ENCODE measurements at places on chromosomes 13 and 19.

DNA sequence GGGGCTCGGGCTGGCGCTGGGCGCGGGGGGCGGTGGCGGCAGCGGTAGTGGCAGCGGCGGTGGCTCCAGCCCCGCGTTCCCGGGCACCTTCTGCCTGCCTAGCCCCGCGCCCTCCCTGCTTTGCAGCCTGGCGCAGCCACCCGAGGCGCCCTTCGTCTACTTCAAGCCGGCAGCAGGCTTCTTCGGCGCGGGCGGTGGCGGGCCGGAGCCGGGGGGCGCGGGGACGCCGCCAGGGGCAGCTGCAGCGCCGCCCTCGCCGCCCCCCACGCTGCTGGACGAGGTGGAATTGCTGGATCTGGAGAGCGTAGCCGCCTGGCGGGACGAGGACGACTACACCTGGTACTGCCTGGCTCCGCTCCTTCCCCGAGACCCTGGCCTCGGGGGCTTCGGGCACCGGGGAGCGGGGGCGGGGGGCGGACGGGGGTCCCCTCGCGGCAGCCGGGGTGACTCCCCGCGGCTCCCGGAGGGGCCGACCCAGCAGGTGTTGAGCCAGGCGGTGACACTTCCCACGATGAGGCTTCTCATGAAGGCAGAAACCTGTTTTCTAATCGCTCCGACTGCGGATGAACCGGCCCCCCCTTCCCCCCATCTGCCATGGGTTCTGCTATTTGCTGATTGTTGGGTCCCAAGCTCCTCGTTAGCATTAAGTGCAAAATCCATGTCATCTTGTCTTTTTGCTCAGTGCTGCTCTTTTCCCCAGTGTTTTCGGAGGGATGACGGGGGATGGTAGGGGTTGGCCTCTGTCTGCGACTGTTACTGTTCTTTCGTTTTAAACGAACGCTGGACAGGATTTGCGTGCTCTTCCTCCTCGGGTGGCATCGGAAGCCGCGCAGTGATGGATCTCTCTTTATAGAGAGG, 943 bp downstream of the SLAIN1 start:
- peak; percentile 3 for DNase-seq

GRCh38 chr13:30312904-30313303, 5.6 kb upstream of the KATNAL1 start:
- no peak for DNase-seq

- DNase-seq: no peak
These were observed 386.6 kb downstream of the KCNRG start for GRCh38 chr13:50401721-50402465.

GRCh38 chr13:30681843-30682242, 53.5 kb upstream of the ALOX5AP start:
- DNase-seq: no peak

DNA sequence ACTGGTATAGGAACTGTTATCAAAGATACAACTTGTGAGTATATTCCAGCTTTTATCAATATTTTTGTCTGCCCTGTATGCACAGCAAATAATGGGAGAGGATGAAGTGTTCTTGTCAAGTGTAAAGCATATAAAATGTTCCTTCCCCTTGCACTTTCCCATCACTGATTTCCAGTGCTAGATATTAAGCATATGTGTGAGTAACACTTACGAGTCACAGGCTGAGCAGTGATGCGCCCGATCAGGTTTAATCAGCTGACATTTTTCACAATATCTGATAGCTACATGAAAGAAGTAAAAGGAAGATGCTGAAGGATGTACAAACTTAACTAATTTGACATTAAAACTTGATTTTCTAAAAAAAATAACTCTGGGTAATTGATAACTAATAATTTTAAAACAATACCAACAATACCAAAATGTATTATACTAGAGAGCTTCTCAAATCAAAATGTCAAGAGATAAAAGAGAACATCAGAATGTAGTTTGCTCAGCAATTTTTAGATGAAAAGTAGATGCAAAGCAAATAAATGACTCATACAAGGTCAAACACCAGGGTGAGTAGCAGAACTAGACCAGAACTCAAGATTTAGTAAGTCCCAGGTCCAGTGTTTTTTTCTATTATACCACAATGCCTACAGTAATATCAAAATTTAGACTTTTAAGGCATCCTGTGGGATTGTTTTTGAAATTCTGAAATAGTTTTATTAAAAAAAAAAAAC, 56.4 kb downstream of the ZDHHC20 start:
- no peak for DNase-seq

GRCh38 chr19:46892252-46893179, 31.7 kb downstream of the ARHGAP35 start:
- DNase-seq: no peak

DNA sequence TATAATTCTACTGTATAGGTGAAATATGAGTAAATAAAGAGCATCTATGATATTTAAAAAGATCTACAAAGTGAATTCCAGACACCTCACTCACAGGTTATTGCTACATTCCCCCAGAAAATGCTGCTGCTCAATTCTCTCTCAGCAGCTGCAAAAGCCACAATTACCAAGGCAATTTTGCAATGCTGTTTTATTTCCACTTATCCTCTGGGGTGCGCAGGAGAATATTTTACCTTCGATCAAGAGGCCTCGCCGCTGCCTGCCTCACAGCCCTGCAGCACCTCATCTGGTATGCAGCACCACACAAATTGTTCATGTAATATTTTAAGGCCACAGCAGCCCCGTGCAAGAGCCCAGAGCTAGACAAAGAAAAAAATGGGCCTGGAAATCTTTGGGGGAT, 333.2 kb downstream of the DNAJC15 start:
- DNase-seq: no peak

DNA sequence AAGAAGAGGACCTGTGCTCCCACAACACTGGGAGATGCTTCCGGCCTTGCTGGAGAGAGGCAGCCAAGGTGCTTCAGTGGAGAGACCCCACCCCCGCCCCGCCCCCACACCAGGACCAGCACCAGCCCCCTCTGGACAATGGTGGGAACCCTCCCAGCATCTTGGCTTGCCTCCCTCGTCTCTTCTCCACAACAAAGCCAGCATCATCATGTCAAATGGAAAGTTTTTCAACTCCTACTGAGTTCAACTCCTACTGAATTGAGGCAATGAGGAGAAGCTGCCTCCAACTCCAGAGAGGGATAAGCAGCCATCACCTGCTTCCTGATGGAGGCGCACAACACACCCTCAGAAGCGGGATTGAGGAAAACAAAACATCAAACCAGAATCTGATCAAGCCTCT, 12.8 kb downstream of the DEDD2 start:
- DNase-seq: no peak

DNA sequence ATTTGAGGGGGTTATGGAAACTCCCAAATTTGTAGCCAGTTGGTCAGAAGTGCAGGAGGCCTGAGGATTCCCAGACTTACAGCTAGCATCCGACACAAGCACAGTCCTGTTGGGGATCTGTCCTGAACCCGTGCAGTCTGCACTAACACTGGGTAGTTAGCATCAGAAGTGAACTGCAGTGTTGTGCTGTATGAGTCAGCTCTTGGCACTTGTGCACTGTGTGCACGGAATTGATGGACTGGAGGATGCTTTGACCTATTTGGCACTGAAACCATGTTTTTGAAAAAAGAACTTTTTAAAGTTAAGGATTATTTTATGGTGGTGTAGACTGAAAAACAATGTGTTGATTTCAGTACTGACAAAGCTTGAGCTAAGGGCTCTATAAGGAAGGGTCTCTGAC, 279.0 kb downstream of the NHLRC3 start:
- DNase-seq: no peak

- DNase-seq: no peak
These were observed 31.0 kb upstream of the MIER2 start for GRCh38 chr19:375395-376110.

GRCh38 chr19:47270408-47270807, 4.3 kb upstream of the INAFM1 start:
- no peak for DNase-seq

- no peak for DNase-seq
These were observed 1.0 kb downstream of the IRF2BP1 start for GRCh38 chr19:45884682-45885555.

- DNase-seq: no peak
These were observed 14.7 kb upstream of the SPART start for GRCh38 chr13:36360903-36361302.

- no peak for DNase-seq
These were observed 14.6 kb downstream of the FRY start for GRCh38 chr13:32045982-32046785.

DNA sequence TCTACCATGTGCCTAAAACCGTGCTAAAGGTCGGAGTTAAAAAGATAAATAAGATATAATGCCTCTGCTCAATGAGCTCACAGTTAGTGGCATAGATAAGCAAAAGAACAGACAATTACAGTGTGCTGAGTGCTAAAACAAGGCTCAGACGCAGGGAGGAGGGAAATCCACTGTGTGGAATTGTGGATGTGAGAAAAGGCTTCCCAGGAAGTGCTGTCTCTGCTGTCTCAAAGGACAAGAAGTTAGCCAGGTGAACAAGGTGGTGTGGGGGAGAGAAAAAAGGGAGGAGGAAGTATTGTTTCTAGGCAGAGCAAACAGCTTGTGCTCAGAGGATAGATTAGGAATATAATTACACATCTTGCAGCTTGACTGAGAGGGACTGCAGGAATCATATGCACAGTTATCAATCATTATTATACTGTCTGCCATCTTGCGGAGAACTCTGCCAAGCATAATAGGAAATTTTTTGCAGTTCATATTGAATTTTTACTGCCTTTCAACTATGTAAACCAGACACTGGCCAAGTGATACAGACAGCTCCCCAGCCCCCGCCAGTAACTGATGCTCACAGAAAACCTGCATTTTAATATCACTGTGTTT, 9.3 kb downstream of the C13orf42 start:
- no peak for DNase-seq

- DNase-seq: no peak
These were observed 329.3 kb downstream of the SPRY2 start for GRCh38 chr13:80011448-80012212.

- DNase-seq: no peak
These were observed 355.2 kb downstream of the KCNRG start for GRCh38 chr13:50370303-50370950.

DNA sequence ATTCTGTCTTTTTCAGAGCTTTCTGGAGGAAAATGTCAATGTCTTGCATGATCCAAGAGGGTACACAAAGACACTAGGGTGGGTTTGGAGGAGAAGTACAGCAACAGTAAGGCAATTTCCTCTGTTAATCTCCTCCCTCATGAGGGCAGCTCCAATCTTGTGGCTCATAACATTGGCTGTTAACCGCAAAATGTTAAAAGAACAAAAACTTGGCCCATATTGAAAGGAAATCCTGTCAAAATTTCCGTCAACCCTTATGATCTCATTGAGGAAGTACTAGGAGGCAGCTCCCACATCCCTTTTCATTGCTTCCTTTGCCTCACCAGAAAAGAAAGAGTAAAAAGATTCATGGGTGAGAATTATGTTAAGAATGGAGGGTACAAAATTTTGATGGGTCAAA, 11.6 kb downstream of the OXGR1 start:
- DNase-seq: no peak

DNA sequence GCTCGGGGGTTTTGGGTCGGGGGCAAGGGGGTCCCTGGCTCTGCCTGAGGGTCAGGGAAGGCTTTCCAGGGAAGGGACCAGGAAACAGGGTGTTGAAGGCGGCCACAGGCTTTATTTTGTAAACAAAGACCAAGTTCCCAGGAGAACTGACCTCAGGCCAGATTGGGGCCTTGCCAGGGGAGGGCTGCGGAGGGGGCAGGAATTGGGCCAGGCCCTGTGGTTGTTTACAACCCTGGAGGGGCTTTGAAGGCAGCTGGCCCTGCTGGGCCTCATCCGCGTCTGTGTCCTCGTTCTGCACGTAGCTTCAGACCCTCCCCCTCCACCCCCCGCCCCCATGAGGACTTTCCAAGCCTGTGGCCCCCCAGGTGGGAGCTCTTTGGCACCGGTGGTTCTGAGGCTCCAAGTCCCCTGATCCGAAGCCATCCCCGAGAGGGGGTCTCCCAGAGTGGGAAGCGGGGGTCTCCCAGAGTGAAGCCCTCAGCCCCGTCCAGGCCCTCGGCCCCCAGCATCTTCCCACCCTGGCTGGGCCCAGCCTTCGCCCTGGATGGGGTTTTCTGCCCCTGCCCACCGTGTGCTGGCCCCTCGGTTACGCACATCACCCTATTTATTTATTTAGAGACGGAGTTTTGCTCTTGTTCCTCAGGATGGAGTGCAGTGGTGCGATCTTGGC, 13.5 kb upstream of the BSG start:
- no peak for DNase-seq

DNA sequence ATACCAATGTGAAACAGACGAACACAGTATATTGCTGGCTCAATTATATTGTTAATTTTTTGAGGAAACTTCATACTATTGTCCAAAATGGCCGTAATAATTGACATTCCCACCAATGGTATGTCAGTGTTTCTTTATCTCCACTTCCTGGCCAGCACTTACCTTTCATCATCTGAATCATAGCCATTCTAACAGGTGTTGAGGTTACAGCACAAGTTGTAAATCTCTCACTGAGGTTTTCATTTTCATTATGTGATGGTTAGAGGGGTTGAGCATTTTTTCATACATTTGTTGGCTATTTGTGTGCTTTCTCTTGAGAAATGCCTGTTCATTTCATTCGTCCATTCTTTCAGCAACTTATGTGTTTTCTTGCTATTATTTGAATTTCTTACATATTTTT, 824.0 kb downstream of the UQCRFS1 start:
- no peak for DNase-seq

DNA sequence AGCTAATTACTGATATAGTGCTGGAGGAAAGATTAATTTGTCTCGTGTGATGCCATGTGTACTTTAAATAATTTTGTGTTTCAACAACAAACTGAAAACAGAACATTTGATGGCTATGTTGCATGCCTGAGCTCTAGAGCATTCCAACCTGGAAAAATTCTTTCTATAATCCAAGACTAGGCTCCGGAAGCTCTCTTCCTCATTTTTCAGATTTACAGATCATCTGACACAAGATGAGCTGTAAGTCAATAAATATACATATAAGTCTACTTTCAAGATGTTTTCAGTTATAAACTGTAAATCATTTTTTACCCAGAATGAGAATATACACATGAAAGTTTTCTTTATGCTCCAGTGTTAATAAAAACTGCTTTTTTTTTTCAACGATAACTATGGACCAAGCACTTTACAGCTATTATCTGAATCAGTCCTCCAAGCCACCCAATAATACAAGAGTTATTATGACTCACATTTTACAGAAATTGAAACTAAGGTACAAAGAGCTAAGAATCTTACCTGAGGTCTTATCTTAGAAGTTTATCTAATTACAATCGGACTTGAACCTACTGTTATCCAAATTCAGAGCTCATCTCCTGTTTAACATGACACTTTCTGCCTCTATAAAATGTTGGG, 6.4 kb upstream of the FOXO1 start:
- DNase-seq: no peak

GRCh38 chr13:27170516-27171243, 931 bp downstream of the USP12 start:
- DNase-seq: no peak

DNA sequence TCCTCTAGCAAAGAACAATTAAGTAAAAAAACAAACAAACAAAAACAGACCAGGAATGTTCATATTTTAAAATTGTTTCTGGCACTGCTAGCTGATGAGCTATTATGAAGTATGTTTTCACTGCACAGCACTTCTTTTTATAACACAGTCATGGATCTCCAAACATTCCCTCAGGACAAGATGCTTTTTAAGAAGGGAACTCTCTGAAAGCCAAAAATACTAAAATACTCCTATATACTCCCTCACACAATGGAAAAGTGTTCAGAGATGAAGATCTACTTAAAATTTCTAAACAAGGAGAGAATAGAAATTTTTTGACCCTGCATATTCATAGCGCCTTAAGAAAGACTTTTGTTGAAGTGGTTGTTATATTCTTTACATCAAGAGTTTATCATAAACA, 926.8 kb downstream of the DIAPH3 start:
- no peak for DNase-seq

Data from activated CD8-positive, alpha-beta memory T cell treated with anti-CD3 and anti-CD28 coated beads for 4 hours (primary cell).